ENCODE measurements at places on chromosomes 4 and X.

- no peak for DNase-seq
These were observed 471.0 kb downstream of the KLHL13 start for GRCh38 chrX:117645639-117646038.

GRCh38 chr4:78720204-78720603 is 55.9 kb upstream of the BMP2K start:
- DNase-seq = no peak

DNA sequence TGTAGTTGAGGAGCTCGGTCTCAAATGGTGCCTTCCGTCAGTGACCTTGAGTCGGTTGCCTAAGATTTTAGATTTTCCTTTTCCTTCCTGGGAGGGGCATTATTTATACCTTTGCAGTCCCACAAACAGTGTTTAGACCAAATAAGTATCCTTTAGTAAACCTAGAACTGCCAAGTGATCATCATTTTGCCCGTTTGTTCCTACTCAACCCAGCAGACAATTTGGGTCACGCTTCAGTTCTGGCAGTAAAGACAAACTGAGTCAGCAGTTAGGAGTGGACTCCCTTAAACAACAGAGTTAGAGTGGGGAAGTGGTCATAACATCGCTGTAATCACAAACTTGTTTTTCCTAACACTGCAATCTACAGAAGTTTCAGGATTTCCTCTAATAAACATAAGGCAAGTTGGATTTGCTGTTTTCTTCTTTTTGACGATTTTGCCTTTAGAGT is 777 bp upstream of the WDFY3 start:
- no peak for DNase-seq

- peak; percentile 7 for DNase-seq
These were observed 252.8 kb upstream of the SLC7A11 start for GRCh38 chr4:138494931-138495330.

- no peak for DNase-seq
These were observed 28.6 kb upstream of the CYP2U1 start for GRCh38 chr4:107902715-107903114.

DNA sequence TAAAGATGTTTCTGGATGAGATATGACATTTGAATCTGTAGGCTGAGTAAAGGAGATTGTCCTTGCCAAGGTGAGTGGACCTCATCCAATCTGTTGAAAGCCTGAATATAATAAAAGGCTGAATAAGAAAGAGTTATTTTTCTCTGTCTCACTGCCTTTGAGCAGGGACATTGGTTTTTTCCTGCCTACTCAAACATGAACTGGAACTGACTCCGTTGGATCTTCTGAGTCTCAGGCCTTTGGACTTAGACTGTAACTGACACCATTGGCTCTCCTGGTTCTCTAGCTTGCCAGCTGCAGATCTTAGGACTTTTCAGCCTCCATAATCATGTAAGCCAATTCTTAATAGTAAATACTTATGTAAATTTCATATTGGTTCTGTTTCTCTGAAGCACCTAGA is 43.5 kb downstream of the PPEF2 start:
- no peak for DNase-seq

Data from HFF-Myc (cell line).